ENCODE measurements at places on chromosomes 4 and X.

DNA sequence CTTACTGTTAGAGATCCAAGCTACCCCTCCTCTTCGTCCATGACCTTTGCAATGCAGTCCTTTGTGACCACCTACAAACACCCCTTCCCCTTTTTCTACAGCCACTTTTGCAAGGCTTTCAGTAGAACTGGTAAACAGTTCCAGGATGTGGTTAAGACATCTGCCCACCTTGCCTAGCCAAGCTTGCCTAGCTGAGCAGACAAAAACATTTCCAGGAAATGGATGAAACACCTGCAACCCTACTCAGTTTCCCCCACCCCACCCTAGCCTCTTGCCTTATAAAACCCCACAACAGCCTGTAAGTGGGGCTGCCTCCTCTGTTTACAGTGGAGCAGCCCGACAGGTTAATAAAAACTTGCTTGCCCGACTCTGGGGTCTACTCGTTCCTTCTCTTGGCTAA, 133.8 kb downstream of the ZC4H2 start:
- DNase-seq: no peak

DNA sequence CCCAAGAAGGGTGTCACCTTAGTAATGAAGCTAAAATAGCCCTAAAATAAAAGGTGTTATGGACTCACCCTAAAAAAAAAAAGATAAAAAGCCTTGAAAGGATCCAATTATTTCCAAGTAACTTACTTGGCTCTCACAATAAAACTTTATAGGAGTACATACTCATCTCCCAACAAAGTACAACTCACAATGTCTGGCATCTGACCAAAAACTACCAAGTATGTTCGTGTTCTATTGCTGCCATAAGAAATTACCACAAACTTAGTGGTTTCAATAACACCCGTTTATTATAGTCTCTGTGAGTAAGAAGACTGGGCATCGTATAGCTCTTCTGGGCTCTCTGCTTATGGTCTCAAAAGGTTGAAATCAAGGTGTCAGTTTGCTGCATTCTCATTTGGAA, 51.0 kb downstream of the BEX1 start:
- DNase-seq: no peak

- no peak for DNase-seq
Measured at GRCh38 chr4:40662962-40663604, 33.4 kb upstream of the RBM47 start.

DNA sequence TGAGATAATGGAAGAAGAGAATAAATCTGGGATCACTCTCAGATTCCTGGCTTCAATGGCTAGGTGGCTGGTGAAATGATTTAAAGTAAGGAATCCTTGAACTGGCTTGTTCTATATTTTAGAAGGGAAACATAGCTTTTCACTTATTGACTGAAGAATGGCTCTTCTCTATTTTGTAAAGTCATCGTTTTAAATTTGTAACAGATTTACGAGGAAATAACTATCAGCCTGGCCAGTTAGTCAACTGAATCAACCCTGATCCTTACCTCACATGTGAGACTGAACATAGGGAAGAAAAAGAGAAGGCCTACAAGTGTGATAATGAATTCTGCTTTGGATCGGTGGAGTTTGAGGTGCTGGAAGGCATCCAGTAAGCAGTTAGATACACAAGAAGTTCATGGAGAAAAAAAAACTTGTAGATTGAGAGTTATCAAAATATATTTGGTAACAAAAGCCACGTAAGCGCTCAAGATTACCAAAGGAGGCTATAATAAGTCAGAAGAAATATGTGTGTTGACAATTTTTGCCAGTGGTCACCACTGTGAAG, 12.0 kb downstream of the AREG start:
- no peak for DNase-seq

GRCh38 chr4:120699354-120699753, 223.2 kb downstream of the PRDM5 start:
- DNase-seq: no peak

GRCh38 chrX:20252381-20253231, 14.1 kb downstream of the RPS6KA3 start:
- no peak for DNase-seq

DNA sequence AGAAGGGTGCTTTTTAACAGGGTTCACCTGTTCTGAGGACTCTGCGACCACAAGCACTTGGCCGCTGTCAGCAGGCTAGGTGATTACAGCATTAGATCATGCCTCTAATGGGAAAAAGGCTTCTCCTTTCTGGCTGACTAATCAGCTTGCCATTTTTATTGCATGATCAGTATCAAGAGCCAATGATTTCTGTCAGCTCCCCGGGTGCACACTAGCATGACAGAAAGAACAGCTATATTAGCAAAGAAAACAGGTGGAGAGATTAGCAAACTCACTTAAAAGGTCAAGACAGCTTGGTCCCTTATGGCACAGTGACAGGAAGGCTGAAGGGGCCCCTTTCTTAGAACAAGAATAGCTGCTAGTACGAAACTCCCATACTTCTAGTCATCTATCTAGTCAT, 170.0 kb downstream of the SMIM20 start:
- no peak for DNase-seq

GRCh38 chrX:140744085-140744484, 34.5 kb downstream of the LINC00632 start:
- no peak for DNase-seq

DNA sequence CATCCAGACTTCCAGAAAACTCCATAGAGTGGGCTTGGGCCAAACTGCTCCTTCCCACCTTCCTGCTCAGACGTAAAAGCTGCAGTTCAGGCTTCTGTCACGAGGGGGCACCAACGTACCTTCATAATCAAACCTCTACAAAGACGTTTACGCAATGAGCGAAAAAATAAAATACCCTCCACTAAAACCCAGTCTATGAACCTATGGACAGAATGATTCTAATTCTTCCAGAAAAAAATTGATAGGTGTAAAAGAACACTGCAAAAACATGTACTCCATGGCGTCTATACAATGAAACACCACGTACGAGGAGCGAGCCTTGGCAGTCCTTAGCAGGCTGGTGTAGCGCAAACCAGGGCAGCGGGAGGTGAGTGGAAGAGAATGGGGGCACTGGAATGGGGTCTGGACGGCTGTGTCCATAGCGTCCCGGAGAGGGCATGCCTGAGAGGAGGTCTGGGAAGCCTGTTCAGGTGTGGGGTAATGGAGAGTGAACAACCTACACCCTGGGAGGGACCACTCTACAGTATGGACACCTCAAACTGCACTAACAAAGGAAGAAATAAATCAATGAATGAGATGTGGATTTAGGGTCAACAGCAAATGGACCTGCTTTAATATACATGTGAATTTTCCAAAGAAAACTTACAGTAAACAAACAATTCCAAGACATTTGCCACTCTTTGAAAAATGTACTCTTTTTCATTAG, 14.4 kb upstream of the RAB40A start:
- DNase-seq: peak; percentile 24

DNA sequence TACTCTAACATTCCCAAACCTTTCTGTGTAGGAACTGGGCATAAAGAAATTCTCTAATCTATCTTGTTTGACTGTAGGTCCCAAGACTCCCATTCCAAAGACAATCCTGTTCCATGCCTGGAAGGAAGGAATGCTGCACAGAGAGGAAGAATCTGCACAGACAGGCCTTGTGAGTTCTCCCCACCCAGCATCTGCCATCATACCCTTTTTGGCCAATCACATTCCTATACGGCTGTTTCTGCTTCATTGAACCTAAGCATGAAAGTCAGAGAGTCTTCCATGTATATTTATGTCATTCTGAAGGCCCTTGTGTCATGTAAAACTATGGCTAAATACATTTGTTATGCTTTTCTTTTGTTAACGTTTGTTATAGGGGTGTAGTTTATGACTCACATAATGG, 667.7 kb upstream of the IGFBP7 start:
- DNase-seq: no peak

GRCh38 chr4:96312046-96312685, 472.3 kb downstream of the PDHA2 start:
- no peak for DNase-seq

DNA sequence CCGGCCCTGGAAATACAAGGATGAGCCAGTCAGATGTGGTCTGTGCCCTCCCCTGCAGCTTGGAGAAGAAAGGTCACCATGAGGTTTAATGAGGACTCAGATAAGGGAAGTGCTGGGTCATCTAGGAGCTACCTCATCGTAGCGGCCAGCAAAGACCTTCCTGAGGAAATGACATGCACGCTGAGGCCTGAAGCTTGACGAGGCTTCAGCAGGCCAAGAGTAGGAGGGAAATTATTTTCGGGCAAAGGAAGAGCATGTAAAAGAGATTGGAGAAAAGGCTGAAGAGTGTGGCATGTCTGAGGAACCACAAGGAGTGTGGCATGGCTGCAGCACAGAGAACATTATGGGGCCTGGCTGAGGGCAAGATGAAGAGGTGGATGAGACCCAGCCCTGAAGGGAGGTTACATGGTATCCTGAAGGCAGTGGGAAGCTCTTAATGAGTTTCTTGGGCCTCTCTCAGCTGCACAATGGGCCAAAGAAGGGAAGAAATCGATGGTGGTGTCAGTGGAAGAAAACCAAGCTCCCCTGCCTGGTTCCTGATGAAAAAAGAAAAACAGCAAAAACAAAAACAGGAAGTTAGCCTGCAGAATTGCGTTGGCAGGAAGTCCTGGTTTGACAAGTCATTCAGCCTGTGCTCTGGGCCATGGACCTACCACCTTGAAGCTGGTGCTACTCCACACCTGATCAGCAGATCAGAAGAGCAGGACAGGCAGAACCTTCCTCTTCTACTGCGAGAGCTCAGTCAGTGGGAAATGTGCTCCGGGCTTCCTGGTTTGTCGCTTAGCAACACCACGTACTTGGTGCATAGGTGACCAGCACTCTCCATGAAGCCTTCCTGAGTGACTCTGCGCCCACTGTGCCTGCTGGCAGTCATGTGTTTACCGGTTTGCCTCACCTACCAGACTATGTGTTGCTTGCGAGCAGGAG, 134.5 kb upstream of the KLF3 start:
- DNase-seq: no peak

GRCh38 chrX:19709812-19710518, 177.4 kb downstream of the SH3KBP1 start:
- DNase-seq: no peak

DNA sequence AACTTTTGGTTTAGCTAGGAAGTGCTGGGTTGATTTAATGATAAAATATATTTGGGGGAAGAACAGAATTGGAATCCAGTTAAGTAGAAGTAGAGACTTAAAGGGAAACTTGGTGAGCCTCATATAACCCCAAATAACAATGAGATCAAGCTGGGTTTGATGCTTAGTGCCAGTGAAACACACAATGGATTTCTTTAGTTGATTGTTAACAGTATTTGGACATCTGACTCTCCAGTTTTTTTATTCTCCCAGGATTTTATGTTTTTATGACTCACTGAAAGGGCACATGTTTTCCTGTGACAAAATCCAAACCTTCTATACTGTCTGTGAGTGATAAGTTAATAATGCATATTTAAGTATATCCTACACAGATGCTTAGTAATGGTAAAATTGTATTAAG, 2.7 kb upstream of the NEUROG2 start:
- DNase-seq: no peak

- no peak for DNase-seq
Measured at GRCh38 chrX:6666624-6667023, 131.7 kb upstream of the VCX3A start.

GRCh38 chr4:173177232-173177631, 8.6 kb downstream of the GALNT7 start:
- DNase-seq: no peak

DNA sequence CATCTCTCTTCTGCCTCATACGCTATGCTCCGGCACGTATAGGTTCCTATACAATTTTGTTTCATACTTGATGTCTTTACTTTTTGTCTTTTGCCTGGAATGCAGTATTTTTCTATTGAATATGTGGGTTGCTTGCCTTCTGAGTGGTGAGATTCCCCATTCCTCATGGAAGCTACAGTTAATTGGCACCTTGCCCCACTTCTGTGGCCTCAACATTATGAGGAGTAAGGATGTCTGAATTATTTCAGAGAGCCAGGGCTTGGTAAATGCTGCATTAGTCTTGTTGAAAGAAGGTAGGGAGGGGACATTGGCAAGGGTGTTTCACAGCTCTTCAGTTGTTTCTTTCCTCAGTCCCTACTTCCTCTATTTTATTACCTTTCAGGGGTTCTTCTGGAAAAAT, 23.0 kb downstream of the CDKL5 start:
- no peak for DNase-seq

GRCh38 chrX:50168241-50168687, 32.5 kb downstream of the AKAP4 start:
- DNase-seq: no peak

DNA sequence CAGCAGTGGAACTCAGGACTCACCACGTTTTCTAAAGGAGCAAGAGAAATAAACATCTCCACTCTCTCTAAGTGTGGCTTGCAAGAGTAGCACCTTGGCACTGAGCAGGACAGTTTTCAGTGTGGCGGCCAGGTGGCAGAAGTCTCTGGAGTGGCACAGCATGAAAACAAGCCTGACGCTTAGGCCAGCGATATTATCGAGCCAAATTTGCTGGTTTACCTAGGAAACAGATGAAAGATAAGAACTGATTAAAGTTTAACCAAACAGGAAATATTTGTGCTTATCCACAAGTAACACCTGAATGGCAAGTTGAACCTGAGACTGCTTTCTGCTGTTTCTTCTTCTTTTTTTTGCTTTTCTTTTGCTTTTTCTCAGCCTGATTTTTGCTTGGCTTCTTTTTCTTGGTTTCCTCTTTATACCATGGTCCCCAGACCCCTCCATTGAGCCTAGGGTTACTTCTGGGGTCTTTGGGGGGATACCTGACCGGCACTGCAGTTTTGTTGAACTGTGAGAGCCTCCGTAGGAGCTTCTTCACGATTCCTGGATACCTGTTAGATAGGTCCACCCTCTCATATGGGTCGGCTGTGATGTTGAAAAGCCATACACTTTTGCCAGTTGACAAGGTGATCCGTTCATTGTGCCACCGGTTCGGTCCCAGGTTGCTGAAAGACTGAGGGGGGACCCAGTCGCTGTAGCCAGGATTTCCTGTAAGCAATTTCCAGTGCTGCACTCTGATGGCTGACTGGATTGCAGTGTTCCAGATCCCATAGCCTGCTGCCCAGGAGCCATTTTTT, 77.3 kb downstream of the ARSJ start:
- no peak for DNase-seq

GRCh38 chr4:7054106-7054880, 11.1 kb downstream of the TADA2B start:
- no peak for DNase-seq

DNA sequence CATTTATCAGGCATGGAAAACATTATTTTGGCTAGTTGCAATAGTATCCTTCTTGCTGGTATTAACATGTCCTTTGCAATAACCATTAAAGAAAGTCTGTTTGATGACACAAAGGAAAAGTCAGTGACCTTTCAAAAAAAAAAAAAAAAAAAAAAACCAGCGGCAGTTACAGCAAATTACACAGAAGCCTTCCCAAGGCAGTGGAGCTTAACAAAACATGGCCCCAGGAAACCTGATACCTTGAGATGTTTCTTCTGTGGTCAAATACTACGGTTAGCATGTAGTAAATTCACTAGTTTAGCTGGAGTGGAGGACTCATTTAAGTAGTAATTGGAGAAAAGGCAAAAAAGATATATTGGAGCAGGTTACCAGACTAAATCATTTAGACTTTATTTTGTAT, 359.1 kb downstream of the DACH2 start:
- DNase-seq: no peak

- DNase-seq: no peak
Measured at GRCh38 chr4:147599206-147599605, 18.0 kb upstream of the TMEM184C start.

DNA sequence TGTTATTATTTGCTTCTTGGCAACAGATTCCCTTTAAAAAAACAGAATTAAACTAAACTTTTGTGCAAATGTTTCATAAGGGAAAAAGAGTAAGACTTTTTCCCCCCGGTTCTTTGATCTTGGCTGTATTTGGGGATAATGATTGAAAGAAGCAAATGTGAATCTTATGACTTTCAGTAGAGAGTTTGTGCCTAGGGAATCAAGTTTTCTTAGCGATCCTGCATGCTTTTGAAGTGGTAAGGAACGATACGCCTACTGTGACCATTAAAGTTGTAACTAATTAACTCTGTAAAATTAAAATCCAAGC, 9.0 kb downstream of the ATP10D start:
- DNase-seq: no peak

Data from substantia nigra (tissue), 51 donors.